ENCODE measurements at places on chromosomes 4 and X. TPM values are rescaled to one million over a fixed set of nuclear protein-coding genes. Genes with fewer than 3 reads are reported as not detected.

GRCh38 chrX:56963377-56963776, 32.0 kb downstream of the SPIN3 start:
- no peaks in the 10 kb centered on the region for H3K27me3 ChIP-seq
- no peak overlapping the region for H3K4me3 ChIP-seq
- no peaks in the 10 kb centered on the region for H3K4me1 ChIP-seq

Gene NSUN7
- 12.3 TPM for total RNA-seq

DNA sequence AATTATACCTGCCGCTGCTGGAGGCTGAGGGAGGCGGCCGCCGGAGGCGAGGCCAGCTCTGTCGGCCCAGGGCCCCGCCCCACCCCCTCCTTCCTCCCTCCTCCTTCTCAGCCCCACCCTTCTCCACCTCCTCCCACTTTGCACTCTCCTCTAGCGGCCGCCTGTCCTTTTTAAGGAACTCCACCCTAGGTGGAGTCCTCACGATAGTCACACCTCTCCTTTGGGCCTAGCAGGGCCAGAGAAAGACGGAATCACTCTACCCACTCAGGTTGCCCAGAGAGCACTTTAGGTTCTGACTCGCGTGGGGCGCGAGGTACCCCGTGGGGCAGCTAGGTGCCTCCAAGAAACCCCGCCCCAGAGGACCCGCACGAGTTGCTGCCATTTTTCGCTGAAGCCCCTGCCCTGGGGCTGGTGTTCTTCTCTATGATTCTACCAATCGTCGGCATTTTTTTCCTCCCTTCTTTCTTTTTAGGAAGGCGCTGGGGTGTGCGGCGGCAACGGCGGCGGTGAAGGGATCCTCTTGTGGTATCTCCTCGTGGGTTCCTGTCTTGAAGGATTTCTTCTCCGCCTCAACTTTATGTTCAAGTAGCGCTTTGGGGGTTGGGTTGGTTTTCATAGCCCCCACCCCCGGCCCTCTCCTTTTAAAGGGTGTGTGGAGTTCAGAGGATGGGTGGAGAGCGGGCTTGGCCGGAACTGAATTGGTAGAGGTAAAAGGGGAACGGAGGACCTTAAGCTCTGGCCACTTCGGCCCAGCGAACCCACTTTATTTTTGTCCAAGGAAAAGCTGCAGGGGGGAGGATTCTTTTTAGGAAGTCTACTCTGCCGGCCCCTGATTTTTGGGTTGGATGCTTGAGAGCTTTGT, at the start of gene KLF8:
Gene KLF8, plus strand, starts transcription at position 136 of the 862 bp plus-strand sequence. CDS start 979 bp downstream, outside the sequence.
- H3K36me3 ChIP-seq, result no peaks in the 10 kb centered on the region
- no peak for DNase-seq
- peak within 1 kb of the TSS; percentile 86 for H3K27ac ChIP-seq
- peaks cover 32% of the 10 kb centered on the region for H3K27me3 ChIP-seq
- peak within 1 kb of the TSS; percentile 87 for H3K4me3 ChIP-seq

- no peak for DNase-seq
- H3K4me3 ChIP-seq, result no peak overlapping the region
- H3K36me3 ChIP-seq, result no peaks in the 10 kb centered on the region
- H3K27ac ChIP-seq, result no peak overlapping the region
Observed at GRCh38 chr4:59484944-59485343, 1715.2 kb upstream of the ADGRL3 start.

Measured in type B pancreatic cell (in vitro differentiated cells).